ENCODE measurements at places on chromosomes 12 and 14.

DNA sequence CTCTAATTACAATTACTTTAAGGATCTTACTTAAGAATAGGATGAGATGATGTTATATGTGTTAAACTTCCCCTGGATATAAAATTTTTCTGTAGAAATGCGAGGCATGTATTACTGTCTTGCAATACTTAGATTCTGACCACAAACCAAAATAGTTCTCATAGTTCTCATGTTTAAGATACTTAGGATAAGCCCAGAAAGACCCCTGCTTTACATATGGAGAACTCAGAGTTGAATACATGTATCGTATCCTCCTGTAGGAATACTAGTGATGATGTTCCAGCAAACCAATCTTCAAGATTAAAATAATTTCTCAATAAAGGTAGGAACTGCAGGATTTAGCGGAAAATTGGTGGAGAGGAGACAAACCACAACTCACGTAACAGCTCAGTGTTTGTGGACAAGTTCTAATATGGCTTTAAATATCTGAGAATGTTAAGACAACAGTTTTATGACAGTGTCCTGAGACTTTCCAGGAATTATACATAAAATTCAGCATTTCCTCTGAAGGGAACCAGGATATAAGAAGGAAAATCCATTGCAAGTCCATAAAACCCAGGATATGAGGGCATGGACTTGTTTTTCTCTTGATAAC is 114.7 kb upstream of the CRY1 start:
- no peak for DNase-seq

- DNase-seq = no peak
Observed at GRCh38 chr14:57089901-57090300, 178.8 kb downstream of the EXOC5 start.

GRCh38 chr12:123037791-123038190 is 57.3 kb downstream of the ARL6IP4 start:
- DNase-seq = no peak

DNA sequence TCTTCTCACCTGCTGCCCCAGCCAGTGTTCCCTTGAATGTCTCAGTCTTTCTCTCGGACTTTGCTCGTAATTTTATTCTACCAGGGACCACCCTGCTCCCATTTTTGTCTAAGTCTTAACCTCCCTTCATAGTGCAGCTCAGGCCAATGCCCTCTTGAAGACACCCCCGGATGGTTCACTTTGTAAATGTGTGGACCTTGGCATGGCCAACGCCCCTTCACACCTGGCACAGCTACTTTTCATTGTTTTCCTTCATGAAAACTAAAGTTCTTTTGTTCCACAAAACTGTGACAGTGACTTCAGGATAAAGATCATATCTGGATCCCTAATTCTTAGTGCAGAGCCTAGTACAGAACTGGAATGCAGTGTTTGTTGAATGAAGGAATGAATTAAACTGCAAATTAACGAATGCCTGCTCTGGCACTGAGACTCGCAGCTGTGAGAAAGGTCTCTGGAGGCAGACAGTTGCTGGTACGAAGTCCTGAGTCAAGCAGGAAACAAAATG is 3.5 kb upstream of the RNASE4 start:
- DNase-seq = peak; percentile 91

- peak; percentile 70 for DNase-seq
Observed at GRCh38 chr12:67410667-67411067, 141.5 kb downstream of the CAND1 start.

DNA sequence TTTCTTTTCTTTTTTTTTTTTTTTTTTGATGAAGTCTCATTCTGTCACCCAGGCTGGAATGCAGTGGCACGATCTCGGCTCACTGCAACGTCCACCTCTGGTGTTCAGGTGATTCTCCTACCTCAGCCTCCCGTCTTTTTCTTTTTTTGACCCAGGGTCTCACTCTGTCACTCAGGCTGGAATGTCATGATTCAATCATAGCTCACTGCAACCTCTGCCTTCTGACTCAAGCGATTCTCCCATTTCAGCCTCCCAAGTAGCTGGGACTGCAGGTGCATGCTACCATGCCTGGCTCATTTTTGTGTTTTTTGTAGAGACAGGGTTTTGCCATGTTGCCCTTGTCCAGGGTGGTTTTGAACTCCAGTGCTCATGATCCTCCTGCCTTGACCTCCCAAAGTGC is 12.0 kb downstream of the FUT8 start:
- DNase-seq = no peak

- no peak for DNase-seq
Observed at GRCh38 chr12:52837781-52838608, 3.9 kb upstream of the KRT79 start.

GRCh38 chr14:104794099-104794498 is 1.4 kb downstream of the AKT1 start:
- DNase-seq = peak; percentile 80

DNA sequence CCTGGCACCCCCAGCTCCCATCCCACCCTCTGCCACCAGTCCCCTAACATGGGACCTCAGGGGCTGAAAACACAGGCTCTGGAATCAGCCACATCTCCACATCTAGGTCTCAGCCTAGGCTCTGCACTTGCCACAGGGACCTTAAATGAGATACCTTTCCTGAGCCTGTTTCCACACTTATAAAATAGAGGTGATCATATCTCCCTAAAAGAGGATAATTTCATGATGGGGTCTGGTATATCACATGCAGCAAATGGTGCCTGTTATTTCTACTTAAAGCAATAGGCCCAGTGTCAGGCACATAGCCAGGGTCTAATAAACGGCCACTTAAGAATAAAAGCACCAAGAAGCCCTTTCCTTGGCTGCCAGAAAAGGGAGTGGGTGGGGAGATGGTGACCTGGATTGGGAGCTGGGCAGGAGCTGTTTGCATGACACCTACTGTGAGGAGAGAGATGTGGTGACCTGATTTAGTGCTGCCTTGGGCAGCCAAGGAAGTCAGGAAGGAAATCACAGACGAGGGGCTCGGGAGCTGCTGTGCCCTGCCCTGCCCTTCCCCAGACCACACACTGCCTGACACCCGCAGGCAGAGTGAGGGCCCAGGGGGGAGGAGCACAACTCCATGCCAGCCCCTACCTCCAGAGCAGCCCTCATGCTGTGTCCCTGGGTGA is 71.2 kb downstream of the IRF2BPL start:
- no peak for DNase-seq

DNA sequence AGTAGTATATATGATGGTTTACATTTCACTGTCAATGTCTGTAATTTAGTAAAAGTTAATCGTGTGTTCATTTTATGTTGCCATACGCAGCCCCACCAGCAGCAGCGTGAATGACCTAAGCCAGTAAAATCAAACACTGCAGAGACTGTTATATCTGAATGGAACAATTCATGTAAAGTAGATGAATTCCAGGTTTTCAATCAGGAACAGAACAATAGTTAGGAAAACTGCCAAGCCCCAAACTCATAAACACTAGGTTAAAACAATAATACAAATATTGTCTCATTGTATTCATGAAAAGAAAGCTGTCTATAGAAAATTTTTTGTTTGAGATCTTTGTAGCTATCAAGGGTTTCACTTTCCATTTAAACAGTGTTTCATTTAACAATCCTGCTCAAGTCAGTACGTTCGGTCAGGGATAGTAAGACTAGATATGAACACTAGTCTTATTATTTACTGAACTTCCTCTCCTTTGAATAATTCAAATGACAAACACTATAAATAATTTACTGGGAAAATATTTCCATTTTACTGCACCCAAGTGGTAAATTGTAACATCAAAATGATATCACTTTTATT is 256.8 kb upstream of the FLRT2 start:
- DNase-seq = peak; percentile 67

- DNase-seq = no peak
Observed at GRCh38 chr12:50650285-50650684, 113.6 kb upstream of the ATF1 start.

- DNase-seq = no peak
Observed at GRCh38 chr12:122951406-122951805, 14.9 kb downstream of the ABCB9 start.

GRCh38 chr14:50783563-50783962 is 47.4 kb downstream of the NIN start:
- DNase-seq = no peak

DNA sequence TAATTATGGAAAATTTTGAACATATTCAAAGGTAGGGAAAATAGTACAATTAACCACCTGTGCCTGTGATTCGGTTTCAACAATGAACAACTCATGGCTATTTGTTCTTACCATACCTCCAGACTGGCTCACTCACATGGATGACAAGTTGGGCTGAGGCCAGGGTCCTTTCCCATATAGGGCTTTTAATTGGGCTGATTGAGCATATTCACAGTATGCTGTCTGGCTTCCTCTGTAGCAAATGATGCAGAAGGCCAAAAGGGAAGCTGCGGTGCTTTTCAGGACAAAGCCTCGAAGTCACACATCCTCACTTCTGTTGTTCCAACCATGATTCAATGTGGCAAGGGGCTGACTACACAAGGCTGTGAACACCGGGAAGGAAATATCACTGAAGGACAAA is 297.5 kb upstream of the SLC16A7 start:
- no peak for DNase-seq

- peak; percentile 36 for DNase-seq
Observed at GRCh38 chr12:114480337-114481199, 74.6 kb upstream of the TBX5 start.

GRCh38 chr14:60515511-60516289 is 6.8 kb downstream of the SIX6 start:
- peak; percentile 68 for DNase-seq

All from muscle of leg (tissue), 16 donors.